Ovary (tissue), 10 donors: ENCODE measurements at places on chromosomes 7 and 10. TPM values are rescaled to one million over a fixed set of nuclear protein-coding genes. Genes with fewer than 3 reads are reported as not detected.
A peak's percentile ranks its signal among the peaks of the same experiment; 100 is the strongest.

PCDH15 gene
- total RNA-seq = not detected

PAX4 gene
- not detected for total RNA-seq

FMC1 gene
- total RNA-seq = 16.3 TPM

VAX1 gene
- not detected for total RNA-seq

GTF2IRD2 gene
- 19.2 TPM for total RNA-seq

CLEC2L gene
- total RNA-seq = not detected

SVOPL gene
- total RNA-seq = 0.08 TPM

TDRD1 gene
- total RNA-seq = 0.51 TPM

LDB3 gene
- total RNA-seq = 5.8 TPM

CRYGN gene
- 0.95 TPM for total RNA-seq

PTER gene
- total RNA-seq = 2.8 TPM

ERCC6 gene
- total RNA-seq = 7.1 TPM

CYP17A1 gene
- 11.5 TPM for total RNA-seq

ARHGEF35 gene
- 3.9 TPM for total RNA-seq

DNA sequence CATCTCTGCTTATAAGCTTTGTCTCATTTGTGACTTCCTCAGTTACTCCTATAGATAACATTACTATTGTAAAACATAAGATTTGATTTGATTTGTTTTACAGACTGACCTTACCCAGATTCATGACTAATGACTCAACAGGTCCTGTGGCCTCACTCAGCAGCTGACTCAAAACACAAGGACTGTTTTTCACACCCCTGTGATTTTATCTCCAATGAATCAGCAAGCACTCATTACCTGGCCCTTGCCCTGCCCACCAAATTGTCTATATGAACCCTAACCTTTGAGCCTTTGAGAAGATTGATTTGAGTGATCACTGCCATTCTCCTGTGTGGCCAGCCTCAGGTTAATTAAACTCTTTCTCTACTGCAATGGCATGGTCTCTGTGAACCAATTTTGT lies 1064.6 kb upstream of the LRRTM3 start:
- H3K27ac ChIP-seq = no peak overlapping the region
- H3K4me3 ChIP-seq = no peak overlapping the region
- no peaks in the 10 kb centered on the region for H3K4me1 ChIP-seq
- no peaks in the 10 kb centered on the region for H3K36me3 ChIP-seq

DNA sequence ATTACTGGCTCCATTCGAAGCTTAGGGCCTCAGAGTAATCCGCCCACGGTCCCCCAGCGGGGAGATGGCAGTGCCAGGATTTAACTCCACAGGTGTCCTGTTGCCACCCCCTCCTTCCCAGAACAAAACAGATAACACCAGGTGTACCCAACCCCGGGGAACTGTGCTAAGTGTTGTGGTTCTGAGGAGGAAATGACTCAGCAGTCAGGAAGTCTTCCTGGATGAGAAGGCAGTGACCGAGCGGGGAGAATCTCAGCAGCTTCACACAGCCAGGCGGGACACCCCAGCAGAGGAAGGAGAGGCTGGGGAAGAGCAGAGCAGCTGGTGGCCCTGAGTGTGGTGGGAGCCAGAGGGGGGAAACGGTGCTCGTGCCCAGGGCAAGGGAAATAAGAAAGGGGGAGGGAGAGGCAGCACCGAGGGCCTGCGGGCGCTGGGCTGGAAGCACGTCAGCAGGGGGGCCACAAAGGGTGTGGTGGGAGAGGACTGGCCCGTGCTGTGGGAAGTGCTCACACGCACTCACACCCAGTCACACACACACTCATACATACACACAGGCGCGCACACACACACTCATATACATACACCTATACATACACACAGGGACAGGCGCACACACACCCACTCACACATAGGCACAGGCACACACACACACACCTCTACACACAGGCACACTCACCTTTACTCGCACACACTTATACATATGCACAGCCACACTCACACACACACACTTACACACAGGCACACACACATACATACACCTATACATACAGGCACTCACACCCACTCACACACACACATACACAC lies 59.8 kb upstream of the CHST15 start:
- H3K36me3 ChIP-seq = no peaks in the 10 kb centered on the region
- no peaks in the 10 kb centered on the region for H3K27me3 ChIP-seq
- H3K27ac ChIP-seq = peak overlapping the region; percentile 47
- DNase-seq = peak; percentile 36
- H3K4me3 ChIP-seq = no peak overlapping the region

DNA sequence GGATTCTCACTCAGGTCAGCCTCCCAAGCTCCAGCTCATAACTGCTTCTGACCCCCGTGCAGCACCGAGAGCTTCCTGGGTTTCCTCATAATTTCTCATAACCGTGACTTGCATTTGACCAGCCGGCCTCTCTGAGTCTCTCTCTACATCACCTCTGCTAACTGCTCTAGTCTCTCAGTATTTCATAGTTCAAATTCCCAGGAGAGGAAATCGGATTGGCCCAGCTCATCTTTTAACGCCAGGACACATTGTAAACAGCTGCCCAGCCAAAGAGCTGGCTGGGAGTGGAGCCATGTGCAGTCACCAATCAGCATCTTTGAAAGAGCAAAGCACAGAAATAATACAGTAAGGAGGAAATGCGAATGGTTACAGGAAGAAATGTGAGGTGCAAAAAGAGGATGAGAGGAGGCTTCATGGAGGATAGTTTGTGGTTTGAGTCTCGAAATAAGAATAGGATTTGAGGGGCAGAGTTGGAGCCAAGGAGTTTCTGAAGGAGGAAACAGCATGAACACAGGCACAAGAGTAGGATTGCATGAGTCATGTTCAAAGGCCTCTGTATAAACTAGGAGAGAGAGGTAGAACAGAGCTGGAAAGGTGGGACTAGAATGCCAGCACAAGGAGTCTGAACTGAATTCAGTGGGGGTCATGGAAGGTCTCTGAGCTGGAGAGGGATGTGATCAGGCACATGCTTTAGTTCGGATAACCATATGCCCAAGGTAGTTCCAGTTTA lies 15.2 kb upstream of the LBX1 start:
- H3K4me1 ChIP-seq = no peaks in the 10 kb centered on the region
- H3K36me3 ChIP-seq = no peaks in the 10 kb centered on the region
- no peak overlapping the region for H3K4me3 ChIP-seq
- no peak overlapping the region for H3K27ac ChIP-seq

DNA sequence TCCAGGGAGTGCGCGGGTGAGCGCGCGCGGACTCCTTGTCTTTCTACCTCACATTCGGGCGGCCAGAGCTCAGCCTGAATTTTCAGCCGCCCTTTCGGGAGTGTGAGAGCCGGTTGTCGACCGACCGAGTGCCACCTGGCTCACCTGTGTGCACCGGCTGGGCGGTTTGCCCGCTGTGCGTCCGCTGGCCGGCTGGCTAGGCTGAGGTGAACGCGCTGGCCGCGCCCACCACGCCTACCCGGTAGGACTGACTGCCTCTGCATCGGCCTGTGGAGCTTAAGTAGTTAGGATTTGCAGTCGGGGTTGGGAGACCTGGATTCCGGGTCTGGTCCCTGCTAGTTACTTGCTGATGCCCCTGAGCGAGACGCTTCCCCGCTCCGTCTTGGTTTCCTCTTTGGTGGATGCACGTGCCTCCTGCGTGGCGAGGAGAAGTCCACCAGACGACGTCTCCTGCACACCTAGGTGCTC lies 553 bp downstream of the TSPAN15 start:
- H3K27me3 ChIP-seq = no peaks in the 10 kb centered on the region
- H3K4me3 ChIP-seq = peak overlapping the region; percentile 74
- H3K27ac ChIP-seq = no peak overlapping the region
- peaks cover 6% of the 10 kb centered on the region for H3K4me1 ChIP-seq

GRCh38 chr10:91977491-91977890 lies 53.9 kb downstream of the BTAF1 start:
- H3K27ac ChIP-seq = no peak overlapping the region
- H3K36me3 ChIP-seq = no peaks in the 10 kb centered on the region
- H3K4me1 ChIP-seq = no peaks in the 10 kb centered on the region

DNA sequence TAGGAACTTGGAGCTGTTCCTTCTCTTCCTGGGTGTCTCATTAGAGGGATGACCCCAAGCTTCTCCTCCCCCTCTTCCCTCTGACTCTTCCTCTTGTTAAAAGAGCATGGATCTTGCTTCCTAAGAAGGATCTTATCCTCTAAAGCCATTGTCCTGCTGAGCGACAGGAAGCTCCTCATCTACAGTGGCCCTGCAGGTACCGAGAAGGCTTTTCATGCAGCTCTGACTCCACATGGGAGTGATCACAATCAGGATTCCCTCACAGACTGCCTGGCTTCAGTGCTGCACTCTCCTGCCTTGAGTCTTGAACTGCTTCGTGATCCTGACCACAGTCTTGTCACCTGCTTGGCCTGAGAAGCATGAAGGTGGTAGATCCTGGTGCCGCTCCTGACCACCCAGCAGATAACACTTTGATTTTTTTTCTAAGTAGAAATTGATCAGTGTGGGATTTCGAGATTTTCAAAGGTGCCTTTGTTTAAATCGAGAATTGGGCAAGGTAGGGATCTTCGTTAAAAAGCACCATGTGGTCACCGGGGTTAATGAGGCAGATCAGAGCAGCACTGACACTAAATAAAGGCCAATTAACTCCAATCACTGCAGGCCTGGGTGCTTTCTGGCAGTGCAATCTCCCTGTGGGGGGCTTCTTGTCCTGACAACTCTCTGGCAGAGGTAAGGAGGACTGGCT lies 376.4 kb downstream of the NRG3 start:
- no peak overlapping the region for H3K27ac ChIP-seq
- H3K4me3 ChIP-seq = no peak overlapping the region
- DNase-seq = no peak
- H3K36me3 ChIP-seq = no peaks in the 10 kb centered on the region
- no peaks in the 10 kb centered on the region for H3K27me3 ChIP-seq

GRCh38 chr10:43177595-43177994 lies 39.4 kb downstream of the CSGALNACT2 start:
- DNase-seq = no peak
- peaks cover 3% of the 10 kb centered on the region for H3K4me1 ChIP-seq
- no peaks in the 10 kb centered on the region for H3K27me3 ChIP-seq
- no peaks in the 10 kb centered on the region for H3K36me3 ChIP-seq

- no peaks in the 10 kb centered on the region for H3K27me3 ChIP-seq
- DNase-seq = no peak
- no peak overlapping the region for H3K4me3 ChIP-seq
- H3K36me3 ChIP-seq = no peaks in the 10 kb centered on the region
- peaks cover 3% of the 10 kb centered on the region for H3K4me1 ChIP-seq
- no peak overlapping the region for H3K27ac ChIP-seq
Observed at GRCh38 chr7:5678295-5679047, 103.0 kb downstream of the RNF216 start.

DNA sequence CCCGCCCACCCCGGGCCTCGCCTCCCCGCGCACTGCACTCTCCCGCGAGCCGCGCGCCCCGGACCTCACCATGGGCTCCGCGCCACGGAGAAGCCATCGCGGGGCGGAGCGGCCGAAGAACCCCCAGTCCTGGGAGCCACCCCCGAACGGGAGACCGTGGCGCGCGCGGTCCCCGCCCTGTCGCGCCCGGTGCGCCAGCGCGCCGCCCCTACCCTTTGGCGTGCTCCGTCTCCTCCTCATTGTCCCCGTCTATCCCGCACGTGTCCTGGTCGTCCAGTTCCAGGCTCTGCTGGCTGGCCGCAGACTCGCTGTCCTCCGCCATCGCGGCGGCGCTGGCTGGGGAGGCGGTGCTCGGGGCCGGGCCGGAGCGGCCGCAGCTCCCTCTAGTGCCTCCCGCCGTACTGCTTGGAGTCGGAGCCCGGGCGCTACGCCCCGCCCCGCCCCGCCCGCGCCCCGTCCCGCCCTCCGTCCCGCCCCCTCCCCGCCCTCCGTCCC lies at the start of gene NMT2:
Gene NMT2, minus strand, starts transcription at position 403 of the 495 bp plus-strand sequence. Its CDS starts 81 bp downstream, at position 322.
- no peaks in the 10 kb centered on the region for H3K27me3 ChIP-seq
- peak; percentile 91 for DNase-seq
- H3K36me3 ChIP-seq = no peaks in the 10 kb centered on the region
- peak within 1 kb of the TSS; percentile 70 for H3K4me3 ChIP-seq
- H3K27ac ChIP-seq = peak within 1 kb of the TSS; percentile 78

- H3K27ac ChIP-seq = no peak overlapping the region
- H3K4me3 ChIP-seq = no peak overlapping the region
- DNase-seq = peak; percentile 69
- H3K27me3 ChIP-seq = no peaks in the 10 kb centered on the region
- H3K36me3 ChIP-seq = no peaks in the 10 kb centered on the region
Observed at GRCh38 chr7:144437370-144438191, 34.1 kb upstream of the NOBOX start.

GRCh38 chr7:151426441-151426903 lies 13.5 kb downstream of the CRYGN start:
- H3K36me3 ChIP-seq = no peaks in the 10 kb centered on the region
- H3K27me3 ChIP-seq = no peaks in the 10 kb centered on the region
- peaks cover 5% of the 10 kb centered on the region for H3K4me1 ChIP-seq
- peak; percentile 95 for DNase-seq
- H3K27ac ChIP-seq = peak overlapping the region; percentile 82

DNA sequence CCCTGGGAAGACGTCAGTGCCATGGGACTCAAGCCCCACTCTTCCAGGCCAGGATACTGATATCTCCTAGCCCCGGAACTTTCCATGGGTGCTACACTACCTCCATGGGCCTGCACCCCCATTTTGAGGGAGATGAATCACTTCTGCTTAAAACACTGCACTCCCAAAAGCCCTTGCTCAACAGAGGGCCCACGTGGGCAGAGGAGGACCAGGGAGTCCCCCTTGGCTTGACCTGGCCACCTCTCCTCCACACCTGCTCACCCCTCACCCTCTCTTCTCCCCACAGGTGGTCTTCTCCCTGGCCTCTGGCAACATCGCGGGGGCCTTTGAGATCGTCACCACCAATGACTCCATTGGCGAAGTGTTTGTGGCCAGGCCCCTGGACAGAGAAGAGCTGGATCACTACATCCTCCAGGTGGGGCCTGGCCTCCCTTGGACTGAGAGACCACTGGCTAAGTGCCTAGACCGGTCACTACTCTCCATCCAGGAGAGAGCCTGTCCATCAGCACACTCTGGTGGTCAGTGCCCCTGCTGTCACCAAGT lies 19.9 kb upstream of the C10orf105 start:
- H3K27me3 ChIP-seq = no peaks in the 10 kb centered on the region
- H3K36me3 ChIP-seq = no peaks in the 10 kb centered on the region
- H3K27ac ChIP-seq = no peak overlapping the region
- H3K4me3 ChIP-seq = no peak overlapping the region

DNA sequence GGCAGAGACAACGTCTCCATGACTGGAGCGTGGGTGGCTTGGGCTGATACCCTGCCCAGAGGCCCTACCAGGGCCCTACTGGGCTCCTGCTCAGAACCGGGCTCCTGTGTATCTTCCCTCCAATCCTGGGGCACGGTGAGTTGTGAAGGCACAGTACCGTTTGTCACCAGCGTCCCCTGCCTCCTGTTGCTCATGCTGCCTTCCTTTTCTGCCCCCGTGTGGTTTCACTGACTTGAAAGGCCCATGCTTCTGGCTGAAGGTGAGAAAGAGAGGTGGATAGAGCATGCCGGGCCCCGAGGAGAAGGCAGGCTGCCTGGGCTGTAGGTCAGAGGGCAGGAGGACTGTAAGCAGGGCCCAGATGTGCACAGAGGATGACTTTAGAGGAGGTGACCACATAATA lies 9.1 kb upstream of the DMBT1 start:
- H3K4me1 ChIP-seq = no peaks in the 10 kb centered on the region
- no peak for DNase-seq
- H3K4me3 ChIP-seq = no peak overlapping the region
- no peaks in the 10 kb centered on the region for H3K27me3 ChIP-seq
- no peaks in the 10 kb centered on the region for H3K36me3 ChIP-seq
- H3K27ac ChIP-seq = no peak overlapping the region
